ENCODE measurements at places on chromosomes 2 and 18.
A peak's percentile ranks its signal among the peaks of the same experiment; 100 is the strongest.

- no peak for DNase-seq
Measured at GRCh38 chr2:33167622-33168245, 221.0 kb downstream of the LTBP1 start.

DNA sequence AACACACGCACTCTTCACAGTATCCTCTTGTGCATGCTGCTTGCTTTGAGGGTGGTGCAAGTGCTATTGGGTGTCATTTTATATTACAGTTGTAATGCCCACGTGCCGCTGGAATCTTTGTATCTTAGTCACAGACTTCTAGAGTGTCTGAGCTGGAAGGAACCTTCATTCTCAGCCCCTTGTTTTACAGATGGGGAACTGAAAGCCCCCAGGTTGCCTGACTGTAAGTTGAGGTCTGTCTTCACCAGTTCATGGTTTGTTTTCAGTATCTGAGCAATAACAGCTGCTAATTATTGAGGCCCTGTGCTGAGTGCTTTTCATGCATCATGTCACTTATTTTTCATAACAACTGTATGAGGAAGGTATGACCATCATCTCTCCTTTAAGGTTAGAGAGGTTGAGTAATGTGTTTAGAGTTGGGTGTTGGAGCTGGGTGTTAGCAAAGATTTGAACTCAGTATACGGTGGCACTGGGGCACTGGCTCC, 77.0 kb downstream of the PRKCE start:
- DNase-seq, result peak; percentile 76

- no peak for DNase-seq
Measured at GRCh38 chr2:39091543-39091942, 29.3 kb downstream of the SOS1 start.

DNA sequence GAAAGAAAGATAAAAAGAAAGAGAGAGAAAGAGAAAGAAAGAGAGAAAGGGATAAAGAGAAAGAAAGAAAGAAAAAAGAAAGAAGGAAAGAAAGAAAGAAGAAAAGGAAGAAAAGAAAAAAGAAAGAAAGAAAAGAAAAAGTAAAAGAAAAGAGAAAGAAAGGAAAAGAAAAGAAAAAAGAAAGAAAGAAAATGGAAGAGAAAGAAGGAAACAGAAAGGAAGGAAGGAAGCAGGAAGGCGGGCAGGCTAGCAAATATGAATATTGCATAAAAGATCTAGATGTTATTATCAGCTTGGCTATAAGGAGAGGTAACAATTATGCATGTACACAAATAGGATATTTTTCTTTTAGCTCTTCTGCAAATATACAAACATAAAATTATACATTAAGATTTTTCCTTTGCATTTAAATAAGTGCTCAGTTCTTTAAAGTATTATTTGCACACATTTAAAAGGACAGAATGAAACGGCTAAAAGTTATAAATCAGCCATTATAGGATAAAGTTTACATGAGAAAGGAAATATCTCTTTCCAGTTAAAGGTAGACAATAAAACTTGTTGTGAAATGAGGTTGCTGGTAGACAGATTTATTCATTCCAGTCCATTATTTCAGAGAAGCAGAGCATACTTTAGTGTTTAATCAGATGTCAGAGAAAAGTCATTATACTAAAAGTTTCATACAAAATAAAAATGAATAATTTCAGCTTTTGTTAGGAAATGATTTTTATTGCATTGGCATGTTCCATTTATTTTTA, 511.4 kb downstream of the KCNJ3 start:
- no peak for DNase-seq

- DNase-seq, result no peak
Measured at GRCh38 chr2:229910147-229910831, 11.5 kb downstream of the TRIP12 start.

- no peak for DNase-seq
Measured at GRCh38 chr2:207682557-207682956, 28.9 kb upstream of the CCNYL1 start.

GRCh38 chr2:199216253-199216652, 241.5 kb downstream of the SATB2 start:
- DNase-seq, result no peak

- DNase-seq, result no peak
Measured at GRCh38 chr2:151114874-151115273, 146.8 kb downstream of the RBM43 start.

- no peak for DNase-seq
Measured at GRCh38 chr2:187055463-187055862, 206.5 kb upstream of the ZSWIM2 start.

DNA sequence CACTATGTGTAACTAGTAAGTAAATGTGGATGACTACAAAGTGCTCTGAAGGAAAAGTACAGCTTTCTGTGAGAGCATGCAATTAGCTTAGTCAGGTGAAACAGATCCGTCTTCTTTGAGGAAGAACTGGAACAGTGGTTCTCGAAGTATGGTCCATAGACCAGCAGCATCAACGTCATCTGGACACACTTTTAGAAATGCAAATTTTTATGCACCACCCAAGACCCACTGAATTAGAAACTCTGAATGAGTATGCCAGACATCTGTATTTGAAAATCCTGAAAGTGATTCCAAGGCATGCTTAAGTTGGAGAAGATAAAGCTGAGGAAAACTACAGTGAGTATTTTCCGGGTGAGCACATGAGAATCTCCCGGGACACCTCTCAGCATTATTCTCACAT, 130.7 kb upstream of the SPHKAP start:
- DNase-seq, result no peak

DNA sequence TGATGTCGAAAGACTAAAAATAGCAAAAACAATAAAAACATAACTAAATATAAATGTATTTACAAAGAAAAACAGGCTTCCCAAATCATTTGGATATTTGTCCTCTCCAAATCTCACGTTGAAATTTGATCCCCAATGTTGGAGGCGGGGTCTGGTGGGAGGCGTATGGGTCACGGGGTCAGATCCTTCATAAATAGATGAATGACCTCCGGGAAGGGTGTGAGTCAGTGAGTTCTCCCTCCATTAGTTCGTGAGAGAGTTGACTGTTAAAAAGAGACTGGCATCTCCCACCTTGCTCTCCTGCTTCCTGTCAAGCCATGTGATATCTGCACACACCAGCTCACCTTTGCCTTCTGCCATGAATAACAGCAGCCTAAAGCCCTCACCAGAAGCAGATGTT, 703.0 kb downstream of the TMEM182 start:
- no peak for DNase-seq

GRCh38 chr2:37550190-37550589, 121.3 kb downstream of the CDC42EP3 start:
- DNase-seq, result no peak

GRCh38 chr2:225996462-225996828, 596.9 kb downstream of the NYAP2 start:
- no peak for DNase-seq

- DNase-seq, result no peak
Measured at GRCh38 chr2:61151436-61151835, 10.6 kb upstream of the C2orf74 start.

GRCh38 chr2:82752396-82752795, 1706.7 kb downstream of the SUCLG1 start:
- no peak for DNase-seq

DNA sequence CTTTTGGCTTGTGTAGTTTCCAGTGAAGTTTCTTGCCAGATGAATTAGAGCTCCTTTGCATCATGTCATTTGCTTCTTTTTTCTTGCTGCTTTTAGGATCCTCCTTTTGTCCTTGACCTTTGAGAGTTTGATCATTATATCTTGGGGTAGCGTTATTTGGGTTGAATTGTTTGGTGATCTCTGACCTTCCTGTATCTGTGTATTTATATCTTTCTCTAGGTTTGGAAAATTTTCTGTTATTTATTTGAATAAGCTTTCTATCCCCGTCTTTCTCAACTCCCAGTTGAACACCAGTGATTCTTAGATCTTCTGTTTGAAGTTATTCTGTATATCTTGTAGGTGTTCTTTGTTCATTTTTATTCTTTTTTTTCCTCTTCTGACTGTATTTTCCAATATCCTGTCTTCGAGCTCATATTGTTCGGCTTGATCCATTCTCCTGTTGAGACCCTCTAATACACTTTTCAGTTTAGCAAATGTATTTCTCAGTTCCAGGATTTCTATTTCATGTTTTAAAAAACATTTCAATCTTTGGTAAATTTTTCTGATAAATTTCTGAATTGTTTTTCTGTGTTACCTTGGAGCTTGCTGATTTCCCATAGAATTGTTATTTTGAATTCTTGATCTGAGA, 20.8 kb downstream of the GALNT1 start:
- DNase-seq, result no peak

DNA sequence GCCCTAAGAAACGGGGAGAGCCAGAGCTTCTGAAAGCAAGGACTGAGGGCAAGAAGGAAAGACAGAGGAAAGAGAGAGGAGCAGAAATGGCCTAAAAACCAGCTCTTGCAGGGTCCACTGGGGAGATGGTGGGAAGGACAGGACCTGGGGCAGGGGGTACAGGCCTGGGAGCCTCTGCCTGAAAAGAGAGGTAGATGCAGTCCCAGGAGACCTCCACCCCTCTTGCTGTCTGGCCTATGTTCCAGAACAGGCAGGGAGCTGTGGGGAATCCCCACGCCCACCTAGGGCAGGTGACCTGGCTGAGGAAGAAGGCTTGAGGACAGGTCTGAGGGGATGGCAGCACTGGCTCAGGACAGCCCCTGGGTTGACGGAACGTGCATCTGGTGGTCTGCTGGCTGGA, 4.6 kb downstream of the CAPN13 start:
- no peak for DNase-seq

DNA sequence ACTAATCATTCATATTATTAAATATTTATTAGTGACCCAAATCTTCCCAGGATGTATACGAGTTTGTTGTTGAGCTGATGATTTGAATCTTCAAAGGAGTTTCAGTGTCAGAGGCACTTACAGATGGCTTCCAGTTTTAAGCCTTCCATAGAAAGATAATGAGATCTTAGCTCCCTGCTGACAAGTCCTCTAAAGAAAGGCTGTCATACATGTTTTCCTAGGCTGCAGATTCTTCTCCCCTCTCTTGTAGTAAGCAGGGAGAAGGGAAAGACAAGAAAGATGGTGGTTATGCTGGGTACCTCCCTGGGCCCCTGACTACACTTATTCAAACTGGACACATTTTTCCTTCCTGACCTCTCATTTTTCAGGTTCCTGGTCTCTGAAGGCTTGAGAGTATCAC, 8.1 kb upstream of the GAREM1 start:
- DNase-seq, result no peak

GRCh38 chr18:50183556-50183955, 11.4 kb downstream of the MYO5B start:
- no peak for DNase-seq

- no peak for DNase-seq
Measured at GRCh38 chr2:99571954-99572353, 82.1 kb upstream of the REV1 start.

DNA sequence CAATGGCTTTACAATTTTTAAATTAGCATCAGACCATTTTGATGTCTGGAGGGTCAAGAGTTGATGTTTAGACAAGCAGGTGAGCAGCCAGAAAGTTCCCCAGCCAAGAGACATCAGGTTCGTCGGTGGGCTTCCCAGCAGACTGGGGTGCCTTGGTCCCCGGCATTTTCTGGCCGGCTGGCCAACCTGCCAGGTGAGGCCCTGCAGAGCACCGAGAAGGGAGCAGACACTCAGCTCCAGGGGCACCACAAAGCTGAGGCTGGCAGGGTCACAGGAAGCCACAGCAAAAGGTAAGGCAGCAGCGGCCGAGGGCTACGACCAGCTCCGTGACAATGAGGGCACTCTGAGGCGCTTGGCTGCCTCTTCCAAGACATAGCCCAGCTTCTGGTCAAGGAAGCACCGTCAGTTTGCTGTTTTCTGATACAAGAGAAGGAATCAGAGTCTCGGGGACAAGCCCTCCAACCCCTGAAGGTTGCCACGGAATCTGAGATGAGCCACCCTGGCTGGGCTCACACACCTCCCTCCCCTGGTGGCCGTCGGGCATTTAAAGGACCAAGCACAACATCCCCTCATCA, 229.0 kb downstream of the MGAT5 start:
- no peak for DNase-seq

GRCh38 chr2:176784633-176785200, 427.9 kb upstream of the HNRNPA3 start:
- DNase-seq, result no peak

DNA sequence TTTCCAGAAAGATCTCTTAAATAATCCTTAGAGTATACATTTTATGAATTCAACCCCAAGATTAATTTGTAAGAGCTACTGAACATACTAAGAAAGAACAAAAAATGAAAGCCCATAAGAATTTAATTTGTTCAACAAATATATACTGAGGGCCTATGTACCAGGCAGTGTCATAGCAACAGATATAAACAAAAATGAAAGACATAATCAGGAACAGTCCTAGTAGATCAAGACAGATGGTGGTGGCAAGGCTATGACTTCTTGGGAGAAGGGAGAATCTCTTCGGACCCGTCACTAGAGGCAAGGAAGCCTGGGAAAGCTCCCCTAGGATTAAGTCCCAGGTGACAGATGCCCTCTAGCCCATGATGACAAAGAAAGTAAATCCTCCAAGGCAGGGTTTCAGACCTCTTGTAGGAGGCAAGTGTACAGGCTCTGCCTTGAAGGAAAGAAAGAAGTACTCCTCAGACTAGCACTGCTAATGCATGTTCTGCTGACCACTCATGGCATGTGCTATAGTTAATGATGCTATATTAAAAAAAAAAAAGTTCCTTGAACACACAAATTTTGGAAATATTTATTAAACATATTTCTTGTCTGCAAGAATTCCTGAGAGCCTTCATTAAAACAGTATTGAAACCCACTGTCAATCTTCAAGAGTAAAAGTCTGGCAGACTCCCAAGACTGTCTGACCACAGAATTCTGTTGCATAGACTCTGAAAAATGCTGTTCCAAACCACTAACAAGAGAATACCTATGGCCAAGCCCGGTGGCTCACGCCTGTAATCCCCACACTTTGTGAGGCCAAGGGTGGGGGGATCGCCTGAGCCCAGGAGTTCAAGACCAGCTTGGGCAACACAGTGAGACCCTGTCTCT, 31.5 kb downstream of the NOL10 start:
- DNase-seq, result no peak

GRCh38 chr2:36587101-36587500, 10.9 kb downstream of the FEZ2 start:
- DNase-seq, result no peak

DNA sequence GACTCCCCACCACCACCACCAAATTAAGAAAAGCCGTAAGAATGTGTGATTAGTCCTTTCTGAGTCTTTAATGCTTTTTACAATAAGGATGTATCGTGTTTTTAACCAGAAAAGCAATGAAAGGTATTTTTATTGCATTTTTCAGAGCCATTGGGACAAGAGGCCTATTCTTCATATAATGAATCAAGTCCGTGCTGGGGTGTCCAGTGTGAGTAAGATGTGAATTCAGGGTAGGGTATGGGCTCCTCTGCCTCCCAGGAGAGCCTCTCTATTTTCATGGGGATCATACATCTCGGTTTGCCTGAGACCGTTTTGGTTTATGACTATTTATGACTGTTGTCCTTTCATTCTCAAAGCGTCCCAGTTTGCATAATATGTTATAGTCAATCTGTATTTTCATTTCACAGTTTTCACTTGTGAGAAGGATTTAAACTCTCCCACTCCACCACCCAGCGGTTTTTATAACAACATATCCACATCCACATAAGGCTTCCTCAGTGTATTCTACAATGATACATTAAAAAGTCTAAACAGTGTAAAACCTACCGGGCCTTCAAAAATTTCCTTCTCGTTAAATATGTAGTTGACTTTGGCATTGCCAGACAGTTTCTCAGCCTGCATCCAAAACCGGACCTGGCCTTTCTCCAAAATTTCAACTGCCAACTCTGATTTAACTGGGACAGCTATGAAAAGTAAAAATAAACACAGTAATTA, 80.8 kb upstream of the LPIN2 start:
- no peak for DNase-seq

Measured in GM06990 (cell line).